Stimulated activated CD8-positive, alpha-beta memory T cell treated with anti-CD3 and anti-CD28 coated beads, Interleukin-7, amount 100 ng/mL, for 1 hour (primary cell): ENCODE measurements at places on chromosomes 4 and X.
A peak's percentile ranks its signal among the peaks of the same experiment; 100 is the strongest.

GRCh38 chrX:47145395-47146120 lies 537 bp downstream of the RBM10 start:
- no peak for DNase-seq

GRCh38 chr4:54781756-54782155 lies 124.0 kb downstream of the KIT start:
- no peak for DNase-seq

DNA sequence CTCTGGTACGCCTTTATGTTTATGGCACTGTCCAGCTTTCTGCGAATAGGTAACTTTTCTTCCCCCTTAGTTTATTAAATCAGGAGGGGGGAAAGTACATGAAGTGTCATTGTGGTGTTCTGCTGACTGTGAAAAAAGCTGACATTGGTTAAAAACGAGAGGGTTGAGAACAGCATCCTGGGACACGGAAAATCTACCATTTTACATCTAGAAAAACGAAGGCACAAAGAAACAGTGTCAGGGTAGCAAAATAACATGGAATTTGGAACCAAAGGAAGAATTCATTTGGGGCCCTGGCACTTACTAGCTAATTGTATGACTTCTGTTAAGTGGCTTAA lies 1.2 kb upstream of the AMOT start:
- no peak for DNase-seq

GRCh38 chr4:46124773-46125413 lies 1.0 kb upstream of the GABRG1 start:
- DNase-seq, result no peak

DNA sequence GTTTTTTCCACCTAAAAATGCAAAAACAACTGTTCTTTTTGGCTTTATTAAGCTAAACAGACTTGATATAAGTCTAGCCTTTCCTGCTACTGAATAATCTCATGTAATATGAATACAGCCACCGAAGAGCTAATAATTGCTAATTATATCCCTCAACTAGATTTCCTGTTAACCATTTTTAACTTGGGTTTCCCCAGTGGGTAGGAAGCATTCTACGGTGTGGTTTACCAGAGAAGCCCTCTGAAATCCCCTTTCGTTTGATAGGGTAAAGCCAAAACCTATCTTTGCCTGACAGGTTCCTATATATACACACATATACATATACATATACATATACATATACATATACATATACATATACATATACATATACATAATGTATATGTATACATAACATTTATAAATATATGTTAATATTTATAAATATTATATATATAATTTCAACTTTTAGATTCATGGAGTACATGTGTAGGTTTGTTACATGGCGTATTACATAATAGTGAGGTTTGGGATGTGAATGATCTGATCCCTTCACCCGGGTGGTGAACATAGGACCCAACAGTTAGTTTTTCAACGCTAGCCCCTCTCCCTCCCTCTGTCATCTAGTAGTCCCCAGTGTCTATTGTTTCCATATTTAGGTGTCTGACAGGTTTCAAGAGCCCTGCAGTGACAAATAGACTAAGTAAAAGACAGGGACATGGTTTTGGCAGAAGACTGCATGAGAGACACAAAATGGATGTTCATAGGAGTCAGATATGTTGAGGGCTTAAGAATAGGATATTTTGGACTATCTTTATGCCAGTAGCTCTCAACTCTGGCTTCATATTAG lies 62.4 kb downstream of the ATXN3L start:
- DNase-seq, result no peak

GRCh38 chr4:111921714-111922113 lies 223.5 kb upstream of the FAM241A start:
- DNase-seq, result no peak

- no peak for DNase-seq
These were observed 90.7 kb downstream of the PALLD start for GRCh38 chr4:168587411-168588125.

- no peak for DNase-seq
These were observed 1.0 kb downstream of the CNOT6L start for GRCh38 chr4:77818073-77818601.

GRCh38 chr4:126533146-126533805 lies 1099.5 kb upstream of the INTU start:
- no peak for DNase-seq

DNA sequence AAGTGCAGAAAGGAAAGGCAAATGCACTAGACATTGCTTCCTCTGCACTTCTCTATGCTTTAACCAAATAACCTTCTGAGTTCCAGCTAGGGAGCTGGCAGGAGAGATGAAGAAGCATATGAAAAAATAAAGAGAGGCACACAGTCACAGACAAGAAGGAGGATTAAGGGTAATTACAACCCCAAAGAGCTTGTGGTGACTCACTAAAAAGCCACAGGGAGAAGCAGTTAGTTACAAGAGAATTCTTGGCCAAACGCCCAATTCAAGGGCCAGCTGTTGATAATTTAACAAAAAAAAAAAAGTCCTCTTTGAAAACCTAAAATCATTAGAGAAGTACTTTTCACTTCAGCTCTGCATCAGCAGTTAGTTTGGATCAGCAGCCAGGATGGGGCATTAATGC lies 478.0 kb downstream of the KCNIP4 start:
- no peak for DNase-seq

GRCh38 chr4:188403272-188403671 lies 264.0 kb downstream of the TRIML1 start:
- no peak for DNase-seq

DNA sequence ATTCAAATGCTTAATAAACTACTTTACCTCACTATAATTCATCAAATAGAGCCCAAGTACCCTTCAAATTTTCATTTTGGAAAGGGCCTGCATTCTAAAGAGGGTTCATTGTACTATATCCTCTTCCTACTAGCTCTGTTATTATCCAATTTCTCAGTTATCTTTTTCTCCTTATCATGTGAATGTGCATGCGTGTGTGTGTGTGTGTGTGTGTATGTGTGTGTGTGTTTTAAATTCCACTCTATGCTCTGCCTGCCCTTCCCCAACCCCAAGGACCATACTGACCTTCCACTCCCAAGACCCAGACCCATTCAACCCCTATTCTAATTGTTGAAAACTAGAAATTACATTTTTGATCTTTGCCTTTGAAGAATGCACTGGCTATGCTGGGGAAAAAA lies 33.3 kb downstream of the CASK start:
- no peak for DNase-seq

- no peak for DNase-seq
These were observed 104.8 kb upstream of the KIT start for GRCh38 chr4:54553001-54553400.

DNA sequence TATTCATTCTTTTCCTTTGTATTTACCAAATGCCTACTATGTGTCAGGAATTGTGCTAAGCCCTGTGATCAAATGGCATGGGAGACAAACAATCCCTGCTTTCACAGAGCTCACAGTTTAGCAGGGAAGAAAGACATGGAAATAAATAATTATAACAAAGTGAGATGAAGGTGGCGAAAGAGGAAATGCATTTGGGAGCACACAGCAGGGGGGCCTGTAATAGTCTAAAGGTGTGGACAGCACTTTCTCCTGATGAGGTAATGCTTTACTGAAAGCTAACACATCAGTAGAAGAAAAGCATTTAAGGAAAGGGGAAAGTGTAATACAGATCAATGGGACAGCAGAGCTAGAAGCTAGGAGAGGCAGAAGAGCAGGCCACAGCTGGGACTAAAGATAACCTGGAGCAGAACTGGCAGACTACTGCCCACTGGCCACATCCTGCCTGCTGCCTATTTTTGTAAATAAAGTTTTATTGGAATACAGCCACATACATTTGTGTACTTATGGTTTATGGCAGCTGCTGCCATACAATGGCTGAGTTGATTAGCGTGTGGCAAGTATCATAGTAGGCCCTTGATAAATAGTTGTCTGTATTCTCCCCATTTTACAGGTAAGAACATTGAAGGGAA lies 67.1 kb upstream of the TAPT1 start:
- no peak for DNase-seq

GRCh38 chr4:113447061-113447460 lies 314.5 kb downstream of the CAMK2D start:
- no peak for DNase-seq

GRCh38 chr4:4837316-4837715 lies 22.1 kb upstream of the MSX1 start:
- DNase-seq, result no peak

DNA sequence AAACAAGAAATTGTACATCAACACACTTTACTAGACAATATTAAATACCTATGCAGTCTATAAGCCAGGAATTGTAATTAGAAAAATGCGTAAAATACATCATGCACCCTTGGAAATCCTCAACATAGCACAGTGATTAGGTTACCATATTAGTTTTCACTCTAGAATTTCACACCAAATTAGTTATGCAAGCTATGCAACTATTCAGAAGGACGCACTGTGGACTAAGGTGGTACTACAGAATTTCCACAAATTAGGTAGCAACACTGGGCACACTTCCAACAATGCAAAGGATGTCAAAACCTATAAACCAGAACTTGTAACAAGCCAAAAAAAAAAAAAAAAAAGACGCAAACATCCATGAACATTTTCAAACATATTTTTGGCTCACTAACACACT lies 71.1 kb upstream of the ZCCHC13 start:
- no peak for DNase-seq

DNA sequence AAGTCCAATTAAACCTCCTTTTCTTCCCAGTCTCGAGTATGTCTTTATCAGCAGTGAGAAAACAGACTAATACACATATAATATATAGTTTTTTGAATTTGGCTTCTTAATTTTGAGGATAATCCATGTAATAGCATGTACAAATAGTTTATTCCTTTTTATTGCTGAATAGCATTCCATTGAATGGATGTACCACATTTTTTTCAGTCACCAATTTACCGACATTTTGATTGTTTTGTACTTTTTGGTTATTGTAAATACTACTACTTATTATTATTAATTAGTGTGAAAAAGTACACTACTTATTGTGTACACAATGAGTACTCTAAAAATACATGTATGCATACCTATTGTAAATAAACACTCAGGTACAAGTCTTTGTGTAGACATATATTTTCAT lies 42.3 kb upstream of the ANXA10 start:
- no peak for DNase-seq

- DNase-seq, result no peak
These were observed 422.9 kb downstream of the SPRY1 start for GRCh38 chr4:123819362-123820035.

- peak; percentile 14 for DNase-seq
These were observed 69.7 kb downstream of the KLHL8 start for GRCh38 chr4:87150498-87151261.

DNA sequence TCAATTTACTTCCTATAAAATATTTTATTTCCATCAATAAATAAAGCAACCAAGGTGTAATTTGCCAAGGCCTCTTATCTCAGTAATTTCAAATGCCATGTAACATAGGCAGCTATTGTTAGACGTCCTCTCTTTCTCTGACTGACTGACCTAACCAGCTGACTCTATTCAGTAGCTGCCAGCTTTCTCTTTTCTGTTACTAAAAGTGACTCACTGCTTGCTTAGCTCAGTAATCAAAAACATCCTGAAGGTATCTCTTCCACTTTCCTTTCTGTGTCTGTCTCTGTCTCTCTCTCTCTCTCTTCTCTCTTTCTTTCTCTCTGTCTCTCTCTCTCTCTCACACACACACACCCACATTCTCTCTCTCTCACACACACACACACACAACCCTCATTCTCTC lies 134.2 kb downstream of the SPOCK3 start:
- no peak for DNase-seq

DNA sequence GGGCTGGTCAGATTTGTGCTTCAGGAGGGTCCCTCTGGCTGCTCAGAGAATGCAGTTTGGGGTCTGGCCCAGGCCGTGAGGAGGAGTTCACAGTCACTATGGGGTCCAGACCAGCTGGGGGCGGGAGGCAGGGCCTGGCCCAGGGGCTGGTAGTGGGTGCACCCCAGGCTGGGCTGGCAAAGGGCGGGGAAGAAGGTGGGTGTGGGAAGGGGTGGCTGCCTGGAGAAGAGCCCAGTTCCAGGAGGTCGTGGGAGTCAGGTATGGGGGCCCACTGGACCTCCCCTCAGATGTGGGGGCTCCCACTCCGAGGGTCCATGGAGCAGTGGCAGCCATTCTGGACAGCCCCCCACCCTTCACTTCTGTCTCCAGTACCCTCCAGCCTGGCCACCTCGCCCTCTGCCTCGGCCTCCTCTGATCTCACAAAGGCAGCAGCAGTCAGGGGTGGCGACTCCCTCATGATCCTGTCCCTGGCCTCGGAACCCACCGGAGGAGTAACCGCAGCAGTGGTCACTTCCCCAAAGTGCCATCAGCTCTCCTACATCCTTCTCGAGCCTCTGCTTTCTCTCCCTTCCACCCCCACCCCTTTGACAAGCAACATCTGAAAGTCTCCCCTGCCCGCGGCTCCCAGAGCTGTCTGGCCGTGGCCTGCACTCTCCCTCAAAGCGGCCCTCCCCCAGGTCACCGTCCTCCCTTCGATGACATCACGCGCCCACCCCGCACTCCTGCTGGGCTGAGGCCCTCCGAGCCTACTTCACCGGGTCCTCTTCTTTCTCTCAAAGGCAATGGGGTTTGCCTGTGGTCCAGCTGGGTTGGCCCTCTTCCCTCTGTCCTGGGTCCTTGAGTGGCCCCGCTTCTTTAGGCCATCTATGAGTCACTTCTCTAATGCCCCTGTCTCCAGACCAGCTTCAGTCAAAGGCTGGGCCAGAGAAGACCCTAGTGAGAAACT lies 1.7 kb upstream of the SLC6A8 start:
- DNase-seq, result no peak

DNA sequence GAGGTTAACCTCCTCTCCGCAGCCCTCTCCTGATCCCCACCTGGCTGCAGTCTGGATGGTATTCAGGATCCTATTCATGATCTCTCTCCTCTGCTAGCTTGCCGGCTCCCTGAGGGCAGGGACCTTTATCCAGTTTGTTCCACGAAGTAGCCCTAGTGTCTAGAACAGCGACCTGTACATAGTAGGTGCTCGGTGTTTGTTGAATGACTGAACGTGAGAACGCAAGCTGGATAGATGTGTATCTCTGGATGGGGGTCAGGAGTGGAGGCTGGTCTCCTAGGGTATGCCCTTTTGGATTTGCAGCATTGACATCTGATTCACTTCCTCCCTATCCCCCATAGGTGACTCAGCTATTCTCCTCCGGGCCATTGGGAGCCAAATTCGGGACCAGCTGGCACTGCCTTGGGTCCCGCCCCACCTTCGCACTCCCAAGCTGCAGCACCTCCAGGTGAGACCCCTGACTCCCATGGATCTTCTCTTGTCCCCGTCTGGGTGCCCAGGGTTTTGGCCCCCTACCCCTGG lies 7.3 kb downstream of the CCDC22 start:
- DNase-seq, result no peak

- no peak for DNase-seq
These were observed 54.5 kb downstream of the TRIM2 start for GRCh38 chr4:153258750-153259149.

- no peak for DNase-seq
These were observed 24.2 kb downstream of the HAUS3 start for GRCh38 chr4:2217726-2218125.

DNA sequence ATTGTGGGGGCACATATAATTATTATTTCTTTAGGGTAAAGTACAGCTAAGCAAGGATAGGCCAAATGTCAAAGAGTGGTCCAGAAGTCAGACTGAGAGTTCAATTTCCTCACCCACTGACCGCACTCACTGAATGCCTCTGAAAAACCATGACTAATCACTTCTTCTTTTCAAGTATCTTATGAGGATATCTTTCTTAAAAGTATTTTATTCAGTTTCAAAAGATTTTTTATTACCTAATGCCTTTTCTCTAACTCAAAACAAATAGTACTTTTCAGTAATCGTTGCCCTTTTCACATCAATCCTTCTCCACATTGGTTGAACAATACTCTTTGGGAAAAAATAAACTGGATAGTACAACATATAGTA lies 61.7 kb upstream of the CAMK2D start:
- no peak for DNase-seq

GRCh38 chrX:75181721-75182120 lies 25.6 kb upstream of the ABCB7 start:
- DNase-seq, result no peak
